ENCODE measurements at places on chromosomes 2 and 18.
A peak's percentile ranks its signal among the peaks of the same experiment; 100 is the strongest.

GRCh38 chr2:231810905-231811304, 24.7 kb downstream of the COPS7B start:
- ATAC-seq: no peak

- ATAC-seq: no peak
Measured at GRCh38 chr2:239818531-239819011, 206.6 kb downstream of the NDUFA10 start.

DNA sequence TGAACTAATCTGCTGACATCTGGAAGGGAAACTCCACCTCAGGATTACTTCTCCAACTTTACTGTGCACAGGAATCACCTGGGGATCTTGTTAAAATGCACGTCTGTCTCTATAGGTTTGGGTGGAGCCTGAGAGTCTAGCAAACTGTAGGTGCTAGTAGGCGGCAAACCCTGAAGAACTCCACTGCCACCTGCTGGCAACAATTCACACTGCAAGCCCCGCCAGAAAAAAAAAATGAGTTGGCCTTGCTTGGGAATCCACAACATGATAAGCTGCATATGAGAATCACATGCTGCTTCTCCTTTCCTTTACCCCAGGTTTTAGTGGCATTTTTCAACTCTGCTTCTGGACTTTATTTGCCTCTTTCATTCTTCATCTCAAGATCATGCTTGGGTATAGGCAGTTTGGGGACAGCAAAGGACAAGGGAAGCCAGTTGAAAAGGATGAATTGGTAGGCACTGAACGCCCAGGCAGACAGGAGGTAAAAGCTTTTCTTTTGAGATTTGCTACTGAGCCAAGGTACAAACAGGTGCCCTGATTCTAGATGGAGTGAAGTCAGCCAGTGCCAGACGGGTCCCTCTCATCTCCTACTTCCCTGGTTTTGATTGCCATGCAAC, 88.8 kb downstream of the VIT start:
- ATAC-seq: peak; percentile 42

GRCh38 chr2:80525152-80525551, 220.6 kb upstream of the LRRTM1 start:
- no peak for ATAC-seq

DNA sequence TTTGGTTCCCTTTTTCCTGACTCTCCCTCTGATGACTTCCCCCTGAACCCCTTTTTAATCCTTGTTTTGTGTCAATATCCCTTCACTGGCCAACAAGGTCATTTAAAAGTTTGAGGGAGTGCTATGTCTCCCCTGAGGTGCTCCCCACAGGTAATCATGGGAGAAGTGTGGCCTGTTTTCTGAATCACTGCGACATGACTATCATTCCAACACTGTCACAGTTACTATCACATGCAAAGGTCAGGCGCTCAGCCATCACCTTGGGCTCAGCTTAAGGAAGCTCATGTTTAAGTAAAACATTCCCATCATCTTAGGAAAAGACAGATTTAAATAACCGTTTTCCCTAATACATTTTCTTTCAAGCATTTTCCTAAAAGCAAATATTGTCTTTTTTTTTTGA, 20.9 kb upstream of the ACAA2 start:
- no peak for ATAC-seq

GRCh38 chr18:40852406-40852805, 1102.6 kb upstream of the PIK3C3 start:
- no peak for ATAC-seq

DNA sequence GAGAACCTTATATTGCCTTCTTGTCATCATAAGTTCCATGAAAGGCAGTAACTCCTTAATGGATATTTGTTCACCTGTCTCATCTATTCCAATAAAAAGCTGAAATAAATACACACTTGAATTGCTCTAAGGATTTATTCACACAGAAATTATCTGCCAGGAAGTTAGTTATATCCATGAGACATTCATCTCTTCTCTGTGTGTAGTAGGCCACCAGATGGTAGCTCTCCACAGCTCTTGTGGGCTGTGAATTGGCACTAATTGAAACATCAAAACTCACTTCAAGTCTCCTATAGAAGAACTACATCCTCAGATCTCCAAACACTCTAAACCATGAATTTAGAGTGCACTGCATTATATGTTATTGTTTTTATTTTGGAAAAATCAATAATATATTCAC, 189.6 kb downstream of the DSC3 start:
- ATAC-seq: no peak

- no peak for ATAC-seq
Measured at GRCh38 chr2:97845818-97846217, 132.4 kb downstream of the ZAP70 start.

GRCh38 chr2:206240327-206240726, 34.1 kb upstream of the ZDBF2 start:
- ATAC-seq: no peak

- ATAC-seq: peak; percentile 79
Measured at GRCh38 chr2:159497256-159497655, 119.1 kb downstream of the BAZ2B start.

DNA sequence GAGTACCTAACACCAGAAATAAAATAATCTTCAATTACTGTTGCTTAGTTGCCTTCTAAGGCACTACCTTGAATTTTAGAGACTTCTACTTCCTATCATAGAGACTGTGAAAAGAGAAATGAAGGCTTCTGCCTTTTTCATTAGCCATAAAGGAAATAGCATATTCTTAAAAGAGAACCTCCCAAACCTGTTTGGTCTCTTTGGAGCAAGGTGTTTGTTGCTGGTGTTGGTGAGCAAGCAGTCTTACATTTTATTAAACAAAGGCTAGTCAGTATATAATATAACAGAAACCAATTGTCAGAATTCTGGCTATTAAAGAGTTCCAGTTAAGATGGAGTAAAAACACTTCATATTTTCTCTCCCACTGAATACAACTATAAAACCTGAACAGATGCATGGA, 116.4 kb downstream of the TAF4B start:
- no peak for ATAC-seq

All from gastroesophageal sphincter (tissue), 4 donors.